Vagina (tissue), 2 donors: ENCODE measurements at places on chromosomes 12 and 14.
A peak's percentile ranks its signal among the peaks of the same experiment; 100 is the strongest.

DNA sequence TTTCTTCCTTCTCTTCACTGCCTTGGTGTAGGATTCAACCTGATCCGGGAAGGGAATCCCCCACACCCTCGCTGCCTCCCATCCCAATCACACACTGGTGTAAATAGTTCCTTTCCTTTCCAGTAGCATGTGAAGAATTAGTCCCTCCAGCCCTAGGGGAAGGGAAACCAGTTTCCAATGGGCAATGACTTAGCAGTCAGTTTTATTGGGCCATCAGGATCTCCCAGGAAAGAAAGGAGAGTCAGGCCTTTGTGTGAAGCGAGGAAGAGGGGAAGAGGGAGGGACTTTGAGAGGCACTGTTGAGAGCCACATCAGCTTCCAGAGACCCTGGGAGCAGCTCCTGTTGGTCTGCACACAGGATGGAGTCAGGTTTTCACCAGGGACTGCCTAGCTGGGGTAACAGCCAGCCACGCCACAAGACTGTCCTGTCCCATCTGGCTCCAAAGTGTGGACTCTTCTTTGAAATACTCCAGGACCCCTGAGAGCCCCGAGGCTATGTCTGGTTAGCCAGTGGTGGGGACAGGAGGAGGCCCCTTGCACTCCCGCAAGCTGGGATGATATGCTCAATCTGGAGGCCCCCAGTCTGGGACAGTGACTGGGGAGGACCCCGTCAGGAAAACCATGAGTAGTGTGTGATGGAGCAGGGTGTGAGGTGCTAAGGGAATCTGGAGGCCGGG, 27.9 kb downstream of the MOAP1 start:
- no peak for DNase-seq

DNA sequence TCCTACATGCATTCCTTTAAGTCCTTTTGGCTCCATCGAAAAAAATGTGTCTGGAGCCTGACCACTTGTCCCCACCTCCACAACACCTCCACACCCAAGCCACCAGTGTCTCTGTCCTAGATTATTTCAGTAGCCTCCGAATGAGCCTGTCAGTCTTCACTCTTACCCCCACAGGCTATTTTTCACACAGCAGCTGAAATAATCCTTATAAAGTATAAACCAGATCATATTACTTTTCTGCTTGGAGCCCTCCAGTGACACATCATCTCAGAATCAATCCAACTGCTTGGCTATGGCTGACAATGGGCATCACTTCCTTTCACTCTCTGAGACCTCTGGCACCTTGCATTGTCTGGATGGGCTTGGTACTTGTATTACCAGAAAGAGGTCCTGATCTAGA, 44.9 kb downstream of the BBS10 start:
- DNase-seq, result no peak

- peak; percentile 52 for DNase-seq
These were observed 25.0 kb downstream of the OTUB2 start for GRCh38 chr14:94051115-94051514.

DNA sequence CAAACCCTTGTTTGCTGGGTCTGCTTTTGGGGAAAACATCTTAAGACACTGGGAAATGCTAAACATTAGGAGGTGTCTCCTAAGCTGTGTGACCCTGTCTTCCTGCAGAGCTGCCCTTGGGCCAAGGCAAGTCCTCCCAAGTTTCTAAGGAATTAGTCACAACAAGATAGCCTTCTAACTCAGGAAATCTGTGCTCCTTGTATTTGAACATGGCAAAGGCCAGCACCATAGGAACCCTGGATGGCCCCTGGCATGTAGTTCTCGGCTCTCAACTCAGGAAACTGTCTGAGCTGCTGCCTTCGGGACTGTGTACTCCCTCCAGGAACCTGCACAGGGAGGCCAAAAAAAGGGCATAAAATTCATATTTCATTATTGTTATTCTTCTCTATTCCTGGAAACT, 37.6 kb upstream of the LTBP2 start:
- no peak for DNase-seq

DNA sequence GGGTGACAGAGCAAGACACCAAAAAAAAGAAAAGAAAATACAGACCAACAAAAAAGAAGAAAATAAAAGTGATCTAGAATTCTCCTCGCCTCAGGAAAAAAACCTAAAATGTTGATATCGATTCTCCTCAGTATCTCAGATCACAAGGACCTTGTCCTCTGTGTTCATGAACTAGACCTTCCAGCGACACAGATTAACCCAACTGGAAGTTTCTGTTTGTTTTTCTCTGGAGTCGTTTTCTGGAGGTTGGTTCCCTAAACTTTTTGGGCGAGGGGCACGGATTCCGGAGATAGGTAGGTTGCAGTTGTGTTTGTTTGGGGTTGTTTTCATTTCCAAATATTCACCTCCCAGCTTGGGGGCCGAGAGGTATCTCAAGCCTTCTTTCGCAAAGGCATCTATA, 559 bp upstream of the RFC5 start:
- no peak for DNase-seq

- no peak for DNase-seq
These were observed 923 bp upstream of the ITPR2 start for GRCh38 chr12:26833743-26834490.

- peak; percentile 85 for DNase-seq
These were observed 716 bp downstream of the HSP90AA1 start for GRCh38 chr14:102085948-102086708.

DNA sequence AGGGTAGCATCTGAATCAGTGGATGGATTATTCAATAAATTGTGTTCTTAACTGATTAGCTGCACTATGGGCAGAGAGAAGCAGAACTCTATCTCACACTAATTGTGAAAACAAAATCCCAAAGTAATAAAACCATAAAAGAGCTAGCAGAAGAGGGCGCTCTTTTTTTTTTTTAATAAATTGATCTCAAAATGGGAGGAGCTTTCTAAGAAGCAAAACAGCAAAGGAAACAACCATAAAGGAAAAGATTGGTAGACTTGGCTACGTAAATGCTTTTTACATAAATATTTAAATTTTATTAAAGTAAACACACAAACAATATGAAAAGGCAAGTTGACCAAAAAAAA, 1.5 kb upstream of the TM7SF3 start:
- no peak for DNase-seq

DNA sequence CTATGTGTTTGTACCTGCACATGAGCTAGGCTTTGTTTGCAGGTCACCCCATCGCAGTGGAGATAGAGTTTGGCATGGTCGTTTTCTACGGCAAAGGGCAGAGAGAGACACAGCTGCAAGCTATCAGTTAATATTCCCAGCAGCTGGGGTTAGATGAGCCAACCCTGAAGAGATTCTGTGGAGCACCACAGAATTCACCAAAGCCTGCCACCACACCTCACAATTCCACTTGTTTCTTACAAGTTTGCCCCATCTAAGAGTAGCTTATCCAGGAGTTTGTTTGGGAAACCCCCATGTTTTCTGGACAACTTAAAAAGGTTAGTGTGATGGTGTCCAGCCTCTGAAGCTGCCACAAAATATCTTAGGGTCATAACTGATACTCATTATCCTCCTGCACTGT, 20.0 kb upstream of the HIF1A start:
- no peak for DNase-seq

- DNase-seq, result no peak
These were observed 138.0 kb downstream of the SLC38A6 start for GRCh38 chr14:61119006-61119405.

DNA sequence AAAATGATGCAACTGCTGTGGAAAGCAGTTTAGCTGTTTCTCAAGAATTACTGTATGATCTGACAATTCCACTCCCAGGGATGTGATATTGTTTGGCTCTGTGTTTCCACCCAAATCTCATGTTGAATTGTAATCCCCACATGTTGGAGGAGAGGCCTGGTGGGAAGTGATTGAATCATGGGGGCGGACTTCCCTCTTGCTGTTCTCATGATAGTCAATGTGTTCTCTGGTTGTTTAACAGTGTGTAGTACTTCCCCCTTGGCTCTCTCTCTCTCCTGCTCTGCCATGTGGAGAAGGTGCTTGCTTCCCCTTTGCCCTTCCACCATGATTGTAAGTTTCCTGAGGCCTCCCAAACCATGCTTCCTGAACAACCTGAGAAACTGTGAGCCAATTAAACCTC, 93.4 kb upstream of the CPM start:
- DNase-seq, result no peak
